Umbilical cord (tissue), 2 donors: ENCODE measurements at places on chromosomes 6 and 20.

GRCh38 chr20:45940053-45940452 lies 5.6 kb downstream of the PCIF1 start:
- DNase-seq, result no peak

DNA sequence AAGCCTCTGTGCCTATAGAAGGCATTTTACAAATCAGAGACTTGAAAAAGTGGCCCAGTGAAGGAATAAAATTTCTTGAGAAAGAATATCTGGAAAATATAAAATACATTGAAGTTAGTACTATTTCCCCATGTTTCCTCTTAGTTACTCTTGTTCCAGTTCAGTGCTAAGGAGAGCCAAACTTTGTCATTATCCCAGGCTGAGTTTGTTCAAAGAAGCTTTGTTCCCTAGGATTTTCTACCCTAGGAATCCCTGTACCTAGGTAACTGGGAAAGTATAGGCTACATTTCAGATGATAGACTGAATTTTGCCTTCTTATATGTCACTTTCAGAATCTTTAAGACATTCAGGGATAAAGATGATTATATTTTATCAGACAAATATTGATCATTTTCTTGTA lies 1395.7 kb upstream of the MAP3K7 start:
- no peak for DNase-seq

GRCh38 chr6:161166677-161167076 lies 107.2 kb downstream of the AGPAT4 start:
- no peak for DNase-seq

DNA sequence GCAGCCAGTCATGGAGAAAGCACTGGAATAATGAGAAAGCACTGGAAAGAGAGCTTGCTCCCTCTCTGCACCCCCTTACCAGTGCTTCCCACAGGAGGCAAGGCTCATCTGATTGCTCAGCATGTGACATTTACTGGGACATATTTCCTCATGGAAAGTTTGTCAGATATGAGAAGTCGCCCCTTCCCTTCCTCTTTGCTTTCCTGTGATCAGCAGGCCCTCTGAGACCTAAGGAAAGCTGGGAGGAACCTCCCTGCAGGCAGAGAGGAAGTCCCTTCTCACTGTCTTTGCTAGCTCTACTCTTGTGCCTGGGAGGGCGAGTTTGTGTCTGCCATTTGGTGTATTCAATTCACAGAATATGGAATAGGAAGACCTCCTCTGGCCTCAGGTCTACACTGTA lies 283.8 kb downstream of the ALDH8A1 start:
- no peak for DNase-seq

DNA sequence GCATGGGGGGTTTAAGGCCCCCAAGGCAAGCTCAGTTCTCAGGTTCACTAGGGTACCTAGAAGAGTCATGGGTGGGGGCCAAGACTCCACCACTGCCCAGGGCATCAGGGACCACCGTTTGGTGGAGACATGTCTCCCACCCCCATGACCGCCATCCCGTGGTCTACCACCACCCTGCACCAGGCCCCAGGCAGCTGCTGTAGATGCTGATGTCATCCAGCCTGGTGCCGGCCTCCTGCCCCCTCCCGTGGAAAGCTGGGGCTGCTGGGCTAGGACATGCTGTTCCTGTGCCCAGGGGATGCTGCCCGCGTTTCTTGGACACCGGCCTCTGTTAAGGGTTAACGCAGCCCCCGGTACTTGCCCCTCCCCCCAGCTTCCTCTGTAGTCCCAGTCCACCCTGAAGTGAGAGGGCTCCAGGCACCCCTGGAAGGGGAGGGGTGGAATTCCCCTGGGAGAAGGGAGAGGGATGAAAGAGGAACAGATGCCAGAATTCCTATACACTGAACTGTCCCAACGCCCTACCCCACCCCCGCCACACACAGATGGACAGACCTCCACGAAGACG lies 587 bp downstream of the IP6K3 start:
- peak; percentile 63 for DNase-seq

DNA sequence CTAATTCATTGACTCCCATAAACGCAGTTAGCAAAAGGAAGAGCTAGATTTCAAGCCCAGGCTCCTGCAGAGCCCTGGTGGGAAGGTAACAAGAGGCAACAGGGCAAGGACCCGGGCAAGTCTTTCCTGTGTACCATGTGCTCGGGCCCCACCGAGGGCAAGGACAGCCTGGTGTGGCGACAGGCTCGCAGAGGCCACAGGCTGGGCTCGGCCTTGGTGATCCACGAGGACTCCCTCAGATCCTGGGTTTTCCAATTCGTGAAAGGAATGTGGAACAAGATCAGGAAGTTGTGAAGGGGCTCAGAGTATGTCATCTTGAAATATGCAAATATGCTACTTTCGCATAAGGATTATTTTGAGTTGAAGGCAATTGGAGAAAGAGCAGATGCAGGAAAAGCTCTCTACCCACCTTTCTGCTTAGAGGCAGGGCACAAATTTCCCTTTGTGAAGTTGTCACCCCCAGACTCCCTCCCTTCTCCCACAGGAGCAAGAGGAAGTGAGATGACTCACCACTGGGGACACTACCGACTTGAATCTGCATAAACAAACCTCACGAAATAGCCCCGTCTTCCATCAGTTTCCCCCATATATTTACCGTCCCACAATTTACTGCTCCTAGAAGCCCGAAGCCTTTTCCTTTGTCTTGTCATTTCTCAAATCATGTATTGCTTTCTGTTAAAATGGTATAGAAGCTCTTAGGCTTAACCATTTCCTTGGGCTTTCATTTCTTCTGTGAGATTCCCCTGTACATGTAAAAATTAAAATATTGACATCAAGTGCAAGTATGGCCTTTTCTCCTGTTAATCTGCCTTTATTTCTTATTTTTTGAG lies 79.0 kb downstream of the PSMG4 start:
- DNase-seq, result no peak
